RPMI7951 (cell line): ENCODE measurements at places on chromosomes 11 and 22. TPM values are rescaled to one million over a fixed set of nuclear protein-coding genes. Genes with fewer than 3 reads are reported as not detected.
A peak's percentile ranks its signal among the peaks of the same experiment; 100 is the strongest.

DERL3 gene
- total RNA-seq: 1.9 and 4.2 TPM in 2 replicates

- DNase-seq: no peak
These were observed 54.1 kb upstream of the SLC36A4 start for GRCh38 chr11:93251922-93252321.

- no peak for DNase-seq
These were observed 84.8 kb downstream of the ADAMTS15 start for GRCh38 chr11:130533113-130533798.

DNA sequence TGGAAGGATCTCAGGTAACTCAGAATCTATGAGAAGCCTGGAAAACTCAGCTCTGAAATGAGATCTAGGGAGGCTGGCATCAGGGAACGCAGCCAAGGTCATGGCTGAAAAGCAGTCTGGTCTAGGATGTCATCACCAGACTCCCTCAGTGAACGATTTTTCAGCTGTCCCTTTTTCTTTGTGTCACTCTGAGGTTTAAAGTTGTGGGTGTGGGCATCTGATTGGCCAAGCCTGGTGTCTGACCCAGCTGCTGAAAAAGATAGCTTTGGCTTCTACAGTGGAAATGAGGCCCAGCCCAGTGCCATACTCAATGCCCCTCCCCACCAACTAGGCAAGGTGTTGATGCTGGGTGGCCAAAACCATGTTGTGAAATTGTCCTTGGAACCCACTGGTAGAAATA, 14.5 kb downstream of the RPS3 start:
- no peak for DNase-seq

STK33 gene
- total RNA-seq: 0.48 and 0.78 TPM in 2 replicates

DNA sequence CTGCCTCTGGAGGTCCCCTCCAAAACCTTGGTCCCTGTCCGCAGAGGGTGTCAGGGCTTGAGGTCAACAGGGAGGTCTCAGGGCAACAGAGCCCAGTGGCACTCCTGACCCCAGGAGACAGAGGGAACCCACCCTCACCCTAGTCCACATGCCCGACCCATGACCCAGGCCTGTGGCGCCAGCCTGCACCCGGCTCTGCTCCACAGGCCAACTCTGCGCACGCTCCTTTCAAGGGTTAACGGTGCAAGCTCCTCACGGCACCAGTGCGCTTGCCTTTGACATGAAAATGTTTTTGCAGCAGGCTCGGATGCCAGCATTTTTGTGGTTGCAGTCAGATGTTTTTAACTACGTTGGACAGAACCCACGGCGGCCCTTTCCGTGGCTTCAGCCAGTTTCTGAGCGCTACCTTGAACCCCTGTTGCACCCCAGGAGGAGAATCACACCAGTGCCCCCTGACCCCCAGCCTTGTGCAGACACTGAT, 68.6 kb downstream of the CDKN1C start:
- DNase-seq: peak; percentile 25

GRCh38 chr11:61893981-61894380, 2.6 kb upstream of the FADS3 start:
- DNase-seq: peak; percentile 74

APOL5 gene
- not detected in 2 replicates for total RNA-seq

DNA sequence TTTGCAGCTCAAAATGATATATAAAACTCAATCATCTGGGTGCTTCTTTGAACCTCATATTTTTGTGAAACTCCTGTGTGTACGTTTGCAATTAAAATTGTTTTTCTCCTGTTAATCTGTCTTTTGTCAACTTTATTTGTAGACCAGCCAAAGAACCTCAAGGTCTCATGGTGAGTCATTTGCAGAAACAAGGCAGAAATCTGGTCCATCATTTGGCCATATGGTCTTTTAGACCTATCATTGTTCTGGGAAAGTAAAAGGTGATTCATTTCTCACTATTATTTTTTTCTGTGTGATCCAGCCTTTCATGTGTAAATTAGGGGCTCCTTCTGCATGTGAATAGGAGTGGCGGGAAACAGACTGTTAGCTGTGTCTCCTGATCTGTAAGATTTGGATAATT, 399.1 kb upstream of the DDI1 start:
- peak; percentile 67 for DNase-seq

DNA sequence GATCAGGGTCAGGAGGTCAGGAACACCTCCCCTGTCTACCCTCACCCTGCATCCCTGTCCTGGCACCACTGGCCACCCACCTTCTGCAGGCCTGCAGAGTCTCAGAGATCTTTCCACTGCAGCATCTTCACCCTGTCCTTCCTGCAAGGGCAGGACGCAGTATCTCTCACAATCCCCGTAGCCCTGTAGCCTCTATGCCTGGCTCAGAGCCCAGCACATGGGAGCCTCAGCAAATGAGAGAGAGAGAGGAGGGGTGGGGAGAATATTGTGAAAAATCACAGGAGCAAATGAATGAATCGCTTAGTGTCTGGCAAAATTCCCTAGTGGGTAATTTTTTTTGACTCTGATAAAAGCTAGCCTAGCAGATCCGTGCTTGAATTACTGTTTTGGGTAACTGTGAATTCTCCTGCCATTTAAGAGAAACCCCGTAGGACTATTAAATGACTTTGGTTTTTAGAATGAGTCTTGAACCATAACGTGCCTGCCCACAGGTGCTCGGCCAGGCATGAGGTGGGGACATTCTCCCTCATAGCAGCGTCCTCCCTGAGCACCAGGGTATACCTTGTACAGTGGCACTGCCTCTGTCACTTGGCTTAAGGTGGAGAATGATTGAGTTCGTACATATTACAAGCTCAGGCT, 91.5 kb downstream of the MORC2 start:
- no peak for DNase-seq

- DNase-seq: no peak
These were observed 32.0 kb upstream of the TH start for GRCh38 chr11:2203440-2204259.

DNA sequence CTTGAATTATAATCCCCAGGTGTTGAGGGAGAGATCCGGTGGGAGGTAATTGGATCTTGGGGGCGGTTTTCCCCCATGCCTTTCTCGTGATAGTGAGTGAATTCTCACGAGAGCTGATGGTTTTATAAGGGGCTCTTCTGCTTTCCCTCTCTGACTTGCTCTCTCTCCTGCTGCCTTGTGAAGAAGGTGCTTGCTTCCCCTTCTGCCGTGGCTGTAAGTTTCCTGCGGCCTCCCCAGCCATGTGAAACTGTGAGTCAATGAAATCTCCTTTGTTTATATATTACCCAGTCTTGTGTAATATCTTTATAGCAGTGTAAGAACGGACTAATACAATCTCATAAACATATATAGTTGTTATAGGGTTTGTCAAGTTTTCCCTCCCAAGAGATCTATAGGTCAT, 32.8 kb downstream of the KCNE3 start:
- no peak for DNase-seq

- no peak for DNase-seq
These were observed 2.2 kb downstream of the CRACR2B start for GRCh38 chr11:829847-830294.

GRCh38 chr11:76846441-76846840, 14.3 kb upstream of the ACER3 start:
- no peak for DNase-seq

DNA sequence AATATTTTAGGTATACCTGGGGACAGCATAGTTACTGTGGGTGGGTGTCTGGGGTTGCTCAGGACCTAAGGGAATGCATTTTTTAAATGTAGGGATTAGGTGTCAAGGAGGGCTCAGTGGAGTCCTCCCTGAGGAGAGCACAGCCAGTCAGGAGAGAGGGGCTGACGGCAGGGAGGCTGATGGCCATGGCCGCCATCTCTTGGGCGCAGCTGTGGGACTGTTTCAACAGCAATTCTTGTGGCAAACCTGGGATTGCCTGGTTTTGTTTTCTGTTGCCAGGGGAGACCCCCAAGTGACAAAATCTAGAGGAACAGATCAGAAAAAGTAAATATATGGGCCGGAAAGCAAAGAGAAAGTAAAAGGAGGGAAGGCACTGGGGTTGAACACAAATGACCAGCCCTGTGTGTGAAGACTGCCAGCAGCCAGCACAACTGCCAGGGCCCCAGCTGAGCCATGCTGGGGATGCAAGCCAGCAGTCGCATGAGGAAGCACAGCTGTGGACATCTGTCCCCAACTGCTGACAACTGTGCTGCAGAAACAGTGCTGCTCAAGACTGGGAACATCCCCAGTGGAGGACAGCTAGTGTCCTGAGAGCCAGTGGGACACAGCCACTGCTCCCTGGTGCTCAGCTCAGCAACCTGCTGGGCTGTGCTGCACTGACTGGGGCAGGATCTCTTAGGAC, 10.5 kb downstream of the MIF start:
- no peak for DNase-seq

DNA sequence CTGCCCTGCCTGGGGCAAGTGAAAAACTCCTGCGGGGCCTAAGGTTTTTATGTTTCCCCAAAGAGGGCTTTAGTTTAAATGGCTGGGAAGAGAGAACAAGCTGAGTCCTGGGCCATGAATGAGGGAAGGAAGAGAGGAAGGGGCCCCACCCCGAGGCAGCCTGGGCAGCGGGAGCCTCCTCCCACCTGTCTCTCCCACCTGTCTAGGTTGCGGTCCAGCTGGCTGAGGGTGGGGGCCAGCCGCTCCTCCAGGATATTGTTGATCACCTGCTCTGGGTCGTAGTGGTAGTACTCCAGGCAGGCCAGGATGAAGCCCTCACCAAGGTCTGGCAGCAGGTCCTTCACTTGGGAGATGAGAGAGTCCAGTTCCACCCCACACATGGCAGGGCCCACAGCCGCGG, 34.6 kb downstream of the UQCR10 start:
- no peak for DNase-seq

GRCh38 chr11:64649291-64649697, 58.3 kb downstream of the SLC22A12 start:
- DNase-seq: no peak

TMEM151A gene
- total RNA-seq: 0.39 TPM in 1 of 2 replicates, not detected in the other

GRCh38 chr11:76680518-76681425, 10.2 kb upstream of the LRRC32 start:
- peak; percentile 73 for DNase-seq

DNA sequence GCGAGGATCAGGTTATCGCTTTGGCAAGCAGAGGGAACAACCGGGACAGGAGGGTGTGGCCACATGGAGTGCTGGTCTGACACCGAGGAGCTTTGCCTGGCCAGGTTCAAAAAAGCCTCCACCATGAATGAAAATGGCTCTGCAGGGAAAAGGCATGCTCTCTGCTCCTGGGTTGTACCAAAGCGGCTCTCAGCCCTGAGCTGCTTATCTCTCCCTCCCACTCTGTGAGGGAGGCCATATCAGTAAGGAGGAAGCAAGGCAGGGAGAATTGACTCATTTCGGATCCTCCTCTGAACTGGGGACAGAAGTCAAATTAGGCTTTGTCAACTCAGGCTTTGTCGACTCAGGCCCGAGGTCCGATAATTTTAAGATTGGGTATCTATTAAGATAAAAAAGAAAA, 82.9 kb upstream of the CRTAM start:
- no peak for DNase-seq

- DNase-seq: no peak
These were observed 137.2 kb upstream of the MTMR2 start for GRCh38 chr11:96061069-96061468.

DNA sequence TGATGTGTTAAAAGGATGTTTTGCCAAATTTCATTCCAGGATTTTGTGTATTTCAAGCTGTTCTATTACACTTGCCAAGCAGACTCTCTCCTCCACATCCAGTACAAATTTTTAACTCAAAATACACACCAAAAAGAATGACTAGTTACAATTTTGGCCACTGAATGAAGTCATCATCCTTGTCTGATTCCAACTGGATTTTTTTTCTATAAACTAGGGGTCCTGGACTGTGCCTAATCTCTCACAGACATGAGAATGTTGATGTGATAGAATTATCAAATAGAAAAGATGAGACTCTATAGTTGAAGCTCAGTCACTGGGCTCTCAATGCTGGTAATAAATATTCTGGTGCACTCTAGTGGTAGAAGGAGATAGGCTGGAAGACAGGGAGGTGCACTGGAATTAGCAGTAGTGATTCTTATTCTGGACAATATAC, 85.8 kb downstream of the FANCF start:
- no peak for DNase-seq

DNA sequence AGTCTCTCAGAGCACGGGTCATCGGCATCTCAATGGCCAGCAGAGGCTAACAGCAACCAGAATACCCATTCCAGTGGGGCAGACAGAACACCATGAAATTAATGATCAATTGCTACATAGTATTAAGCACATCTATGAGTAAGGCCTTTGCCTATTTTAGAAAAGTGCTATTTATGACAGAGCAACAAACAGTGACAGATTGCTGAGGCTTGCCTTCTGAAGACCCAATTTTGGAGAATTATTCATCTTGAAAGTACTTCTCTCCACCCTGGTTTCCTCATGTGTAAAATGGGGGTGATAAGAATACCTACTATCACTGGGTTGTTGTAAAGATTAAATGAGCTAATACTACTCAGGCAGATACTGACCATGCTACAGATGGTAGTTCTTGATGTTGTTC, 232.7 kb downstream of the TENM4 start:
- DNase-seq: no peak

DNA sequence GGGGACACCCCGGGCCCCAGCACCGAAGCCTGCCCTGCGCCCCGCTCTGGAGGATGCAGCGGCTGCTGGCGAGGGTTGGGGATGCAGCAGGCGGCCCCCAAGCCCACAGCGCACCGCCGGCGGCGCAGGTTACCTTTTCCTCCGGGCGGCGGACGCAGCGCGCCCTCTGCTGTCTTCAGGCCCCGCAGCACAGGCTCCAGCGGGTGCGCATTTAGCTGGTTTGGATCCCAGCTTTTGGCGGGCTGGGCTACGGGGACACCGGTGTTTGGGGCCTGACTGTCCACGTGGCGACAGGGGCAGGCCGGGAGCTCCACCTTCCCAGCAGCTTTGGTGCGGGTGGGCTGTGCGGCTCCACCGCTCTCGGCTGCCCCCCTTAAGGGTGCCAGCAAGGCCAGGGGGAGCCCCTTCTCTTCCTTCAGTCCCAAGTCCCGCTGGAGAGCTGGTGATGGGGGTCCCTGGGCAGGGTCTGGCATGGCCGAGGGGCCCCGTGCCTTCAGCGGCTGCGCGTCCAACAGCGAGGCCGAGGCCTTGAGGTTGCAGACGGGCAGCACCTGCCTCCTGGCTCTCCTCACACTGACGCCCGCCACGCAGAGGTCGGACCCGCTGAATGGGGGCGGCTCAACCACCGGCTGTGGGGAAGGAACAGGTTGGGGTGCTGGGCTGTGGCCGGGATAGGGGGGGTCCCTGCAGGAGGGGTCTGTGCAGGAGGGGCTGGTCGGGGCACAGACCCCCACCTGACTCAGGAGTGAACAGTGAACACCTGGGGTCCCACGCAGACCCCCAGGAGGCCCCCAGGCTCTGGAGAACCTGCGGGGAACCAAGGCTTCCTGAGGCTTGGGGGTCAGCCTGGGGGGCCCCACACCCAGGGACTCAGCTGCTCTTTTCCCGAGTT, 18.0 kb upstream of the IL17REL start:
- DNase-seq: peak; percentile 58
